ENCODE measurements at places on chromosomes 6 and 20.

DNA sequence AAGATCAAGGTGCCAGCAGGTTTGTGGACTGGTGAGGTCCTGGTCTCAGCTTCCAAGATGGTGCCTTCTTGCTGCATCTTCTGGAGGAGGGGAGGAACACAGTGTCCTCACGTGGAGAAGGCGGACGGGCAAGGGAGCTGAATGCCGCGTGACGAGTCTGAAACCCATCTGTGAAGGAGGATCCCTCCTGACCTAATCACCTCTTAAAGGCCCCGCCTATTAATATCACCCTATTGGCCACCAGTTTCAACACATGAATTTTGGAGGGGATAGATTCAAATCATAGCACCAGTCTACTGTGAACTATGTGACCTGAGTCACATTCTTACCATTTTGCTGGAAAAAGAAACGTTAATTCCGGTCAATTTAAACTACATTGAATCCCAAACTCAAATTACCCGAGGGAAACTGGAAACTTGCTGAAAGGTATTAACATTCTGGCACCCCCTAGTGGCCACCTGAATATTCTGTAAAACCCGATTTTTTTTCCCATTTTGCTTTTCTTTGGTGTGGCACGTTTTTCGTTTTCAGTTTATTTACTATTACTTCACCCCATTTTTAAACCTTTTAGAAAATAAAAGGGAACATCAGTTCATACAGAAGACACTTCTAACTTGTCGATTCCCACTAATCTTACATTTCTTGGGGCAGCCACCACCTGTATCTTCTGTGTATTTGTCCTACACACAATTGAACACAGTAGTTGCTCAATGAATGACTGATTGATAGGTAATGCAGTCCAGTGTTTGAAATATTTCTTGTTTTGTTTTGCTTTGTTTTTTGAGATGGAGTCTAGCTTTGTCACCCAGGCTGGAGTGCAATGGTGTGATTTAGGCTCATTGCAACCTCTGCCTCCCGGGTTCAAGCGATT, 17.9 kb upstream of the CCDC170 start:
- peak; percentile 9 for DNase-seq

- peak; percentile 23 for DNase-seq
These were observed 141.6 kb downstream of the DHX35 start for GRCh38 chr20:39103732-39104131.

DNA sequence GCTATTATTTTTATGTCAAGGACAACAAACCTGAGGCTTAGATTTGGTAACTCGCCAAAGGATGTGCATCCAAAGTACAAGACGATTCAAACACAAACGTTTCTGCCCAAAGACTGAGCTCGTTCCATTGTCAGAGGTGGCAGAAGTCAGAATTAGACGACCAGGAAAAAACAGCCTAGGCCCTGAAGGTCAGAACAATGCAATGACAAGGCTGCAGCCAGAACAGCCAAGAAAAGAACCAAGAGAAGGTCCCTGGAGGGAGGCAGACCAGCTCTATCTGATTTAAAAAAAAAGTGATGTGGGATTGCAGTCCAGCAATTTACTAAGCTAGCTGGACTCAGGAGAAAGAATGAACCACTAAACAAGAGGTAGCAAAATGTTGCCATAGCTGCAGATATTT, 54.2 kb downstream of the NCOA7 start:
- DNase-seq: no peak

DNA sequence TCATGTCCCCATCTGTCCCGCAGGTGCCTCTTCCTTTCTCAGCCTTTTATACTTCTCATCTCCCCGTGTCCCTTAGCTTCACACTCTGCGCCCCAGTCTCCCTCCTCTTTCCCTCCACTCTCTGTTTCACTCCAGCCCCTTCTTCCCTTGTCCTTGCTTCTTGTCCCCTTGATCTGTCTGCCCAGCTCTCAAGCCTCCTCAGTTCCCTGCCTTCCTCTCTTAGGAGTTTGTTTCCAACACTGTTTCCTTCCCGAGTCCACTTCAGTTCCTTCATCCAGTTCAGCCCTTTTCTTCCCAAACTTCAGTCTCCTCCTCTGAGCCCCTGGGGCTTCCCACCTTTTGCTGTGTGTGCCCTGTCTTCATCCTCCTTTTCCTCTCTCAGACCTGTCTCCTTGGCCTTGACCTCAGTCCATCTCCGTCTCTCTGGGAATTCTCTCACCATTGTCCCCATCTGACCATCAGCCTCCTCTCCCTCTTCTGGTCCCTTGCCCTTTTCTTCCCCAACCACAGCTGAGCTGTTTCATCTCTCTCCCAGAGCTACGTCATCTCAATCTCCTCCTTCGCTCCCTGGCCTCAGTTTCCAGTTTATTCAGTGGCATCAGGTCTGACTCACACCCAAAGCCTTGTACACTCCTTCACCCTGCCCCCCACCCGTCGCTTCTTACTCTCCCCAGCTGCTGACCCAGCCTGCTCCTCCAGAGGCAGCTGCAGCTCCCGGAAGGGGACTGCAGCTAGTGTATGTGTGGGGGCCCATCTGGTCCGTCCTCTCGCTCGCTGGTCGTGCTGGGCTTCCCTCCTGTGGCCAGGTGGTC, 2.7 kb upstream of the DDR1 start:
- no peak for DNase-seq

DNA sequence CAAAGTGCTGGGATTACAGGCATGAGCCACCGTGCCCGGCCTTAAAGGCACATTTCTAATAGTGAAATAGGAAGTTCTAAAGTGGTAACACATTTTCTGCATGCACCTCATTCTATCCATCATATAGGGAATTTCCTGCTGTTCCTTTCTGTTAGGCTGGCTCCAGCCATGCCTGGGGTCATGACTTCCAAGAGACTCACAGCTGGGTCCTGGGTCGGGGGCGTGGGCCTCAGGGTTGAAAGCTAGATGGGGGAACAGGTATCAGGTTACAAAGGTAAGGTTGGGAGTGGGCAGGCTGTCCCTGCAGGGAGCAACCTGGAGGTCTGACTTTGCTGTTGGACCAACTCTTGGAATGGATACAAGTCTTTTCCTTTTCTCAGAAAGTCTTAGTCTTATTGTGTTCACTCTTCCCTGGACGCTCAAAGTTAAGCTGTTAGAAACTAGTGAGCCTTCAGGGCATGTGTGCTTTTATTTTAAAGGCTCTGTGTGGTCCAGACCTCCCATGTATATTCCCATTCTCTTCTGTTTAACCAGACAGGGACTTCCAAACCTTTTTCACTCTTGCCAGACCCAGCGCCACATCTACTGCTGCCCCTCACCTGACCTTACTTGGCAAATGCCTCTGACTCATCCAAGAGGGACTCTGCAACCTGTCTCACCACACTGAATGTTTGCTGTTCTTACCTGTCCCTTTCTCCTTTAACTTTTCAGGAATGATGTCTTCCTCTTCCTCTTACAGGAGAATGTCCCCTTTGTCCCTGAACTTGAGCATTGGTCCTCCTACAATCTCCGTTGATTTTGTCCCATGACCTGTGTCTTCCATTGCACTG, 64.4 kb downstream of the TMEM170B start:
- DNase-seq: no peak

DNA sequence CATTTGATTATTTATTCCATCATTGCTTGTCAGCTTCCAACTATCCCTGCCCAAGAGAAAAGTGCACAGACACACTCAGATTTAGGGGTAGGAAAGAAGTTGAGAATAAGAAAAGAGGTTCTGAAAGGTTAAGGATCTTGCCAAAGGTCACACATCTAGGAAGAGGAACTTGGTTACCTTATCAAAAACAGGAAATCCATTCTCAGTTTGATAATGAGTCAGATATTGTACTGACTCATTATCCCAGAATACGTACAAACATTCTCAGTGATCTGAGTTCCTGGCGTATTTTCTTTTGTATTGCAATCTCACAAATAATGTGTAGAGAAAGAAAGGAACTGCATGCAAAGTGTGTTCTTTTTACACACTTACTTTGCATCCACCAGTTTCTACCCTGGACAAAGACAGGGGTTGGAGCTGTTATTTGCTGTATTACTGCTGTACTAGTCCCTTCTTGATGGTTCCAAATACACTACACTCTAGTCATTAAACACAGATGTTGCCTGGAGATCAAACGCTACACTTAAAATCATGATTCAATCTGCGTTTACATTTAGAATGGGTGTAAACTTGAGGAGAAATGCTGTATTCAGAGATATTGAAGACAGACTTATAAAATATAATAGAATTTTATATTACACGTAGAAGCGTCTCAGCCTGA, 545.7 kb downstream of the PRKN start:
- no peak for DNase-seq

DNA sequence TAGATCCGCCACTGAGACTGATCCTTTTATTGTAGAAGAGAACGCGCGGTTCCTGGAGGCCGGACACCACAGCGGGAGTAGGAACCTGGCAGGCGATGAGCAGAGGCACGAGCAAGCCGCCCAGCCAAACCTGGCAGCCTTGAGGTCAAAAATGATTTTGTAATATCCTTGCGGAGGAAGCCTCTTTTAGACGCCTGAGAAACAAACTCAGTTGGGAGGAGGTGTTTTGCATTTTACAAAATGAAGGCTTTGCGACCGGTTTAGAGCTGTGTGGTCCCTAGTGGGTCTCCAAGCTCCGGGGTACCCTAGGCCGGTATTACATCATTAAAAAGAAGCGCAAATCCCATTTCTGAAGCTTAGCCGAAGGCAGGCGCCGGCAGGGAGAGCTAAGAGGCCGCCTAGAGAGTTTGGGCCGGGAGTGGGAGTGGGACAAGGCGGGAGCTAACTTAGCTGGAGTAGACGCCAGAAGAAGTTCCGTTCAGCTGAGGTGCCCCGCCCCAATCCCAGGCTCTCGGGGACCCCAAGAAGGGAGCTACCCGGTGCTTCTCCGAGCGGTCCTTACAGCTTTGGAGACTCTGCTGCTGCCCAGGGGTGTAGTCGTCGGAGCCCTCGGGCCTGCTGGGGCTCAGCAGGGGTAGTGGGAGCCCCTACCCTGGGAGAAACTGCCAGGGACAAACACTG, 1.9 kb upstream of the TBX18 start:
- DNase-seq: no peak

- DNase-seq: no peak
These were observed 43.1 kb downstream of the ANKEF1 start for GRCh38 chr20:10077886-10078285.

DNA sequence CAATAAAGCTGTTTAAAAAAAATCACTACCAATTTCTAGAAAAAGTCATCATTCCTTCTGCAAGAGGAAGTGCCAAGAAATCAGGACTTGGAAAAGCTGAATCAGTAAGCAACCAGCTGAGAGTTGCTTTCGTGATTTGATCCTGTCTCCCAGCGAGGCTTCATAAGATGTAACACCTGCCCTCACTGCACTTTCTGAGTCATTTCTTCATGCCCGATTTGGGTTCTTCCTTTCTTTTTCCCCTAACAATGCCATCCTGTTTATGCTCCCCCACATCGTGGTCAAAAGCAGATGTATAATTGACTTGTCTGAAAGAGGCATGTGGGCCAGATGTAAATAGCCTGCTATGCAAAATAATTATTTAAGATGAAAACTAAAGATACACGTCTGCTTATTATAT, 52.1 kb downstream of the RIPOR2 start:
- DNase-seq: no peak

GRCh38 chr6:129248946-129249345, 366.0 kb downstream of the LAMA2 start:
- no peak for DNase-seq
